ENCODE measurements at places on chromosomes 7 and 10. TPM values are rescaled to one million over a fixed set of nuclear protein-coding genes. Genes with fewer than 3 reads are reported as not detected.

The CAMK2B gene
- 10.9 TPM for total RNA-seq

The NEURL1 gene
- not detected for total RNA-seq

The TUBAL3 gene
- 1.4 TPM for total RNA-seq

The EBLN1 gene
- not detected for total RNA-seq

The MMRN2 gene
- total RNA-seq: 0.60 TPM

The FAM25G gene
- total RNA-seq: not detected

The PTPRE gene
- 17.5 TPM for total RNA-seq

The C7orf33 gene
- not detected for total RNA-seq

The AMZ1 gene
- total RNA-seq: 8.5 TPM

The ADRB1 gene
- not detected for total RNA-seq

The HABP2 gene
- total RNA-seq: not detected

The MARCHF5 gene
- 5.6 TPM for total RNA-seq

The HOXA10 gene
- 18.7 TPM for total RNA-seq

The IL6 gene
- total RNA-seq: 14.3 TPM

The GPR15LG gene
- total RNA-seq: not detected

The SPDYE6 gene
- total RNA-seq: not detected

The TMEM106B gene
- total RNA-seq: 58.1 TPM

The GPR141 gene
- not detected for total RNA-seq

The REPIN1 gene
- 28.2 TPM for total RNA-seq

The TMEM213 gene
- not detected for total RNA-seq

The TLX1 gene
- total RNA-seq: not detected

The CDH23 gene
- not detected for total RNA-seq

The PRKG1 gene
- total RNA-seq: not detected

The MMD2 gene
- not detected for total RNA-seq

The SLC29A3 gene
- 0.39 TPM for total RNA-seq
